Activated CD8-positive, alpha-beta T cell treated with anti-CD3 and anti-CD28 coated beads for 36 hours (primary cell): ENCODE measurements at places on chromosomes 3 and 15. TPM values are rescaled to one million over a fixed set of nuclear protein-coding genes. Genes with fewer than 3 reads are reported as not detected.

GRCh38 chr3:187264021-187264420 lies 27.5 kb downstream of the MASP1 start:
- peaks cover 18% of the 10 kb centered on the region for H3K27me3 ChIP-seq
- no peaks in the 10 kb centered on the region for H3K36me3 ChIP-seq
- no peak overlapping the region for H3K27ac ChIP-seq
- no peaks in the 10 kb centered on the region for H3K4me1 ChIP-seq
- H3K4me3 ChIP-seq: no peak overlapping the region

DNA sequence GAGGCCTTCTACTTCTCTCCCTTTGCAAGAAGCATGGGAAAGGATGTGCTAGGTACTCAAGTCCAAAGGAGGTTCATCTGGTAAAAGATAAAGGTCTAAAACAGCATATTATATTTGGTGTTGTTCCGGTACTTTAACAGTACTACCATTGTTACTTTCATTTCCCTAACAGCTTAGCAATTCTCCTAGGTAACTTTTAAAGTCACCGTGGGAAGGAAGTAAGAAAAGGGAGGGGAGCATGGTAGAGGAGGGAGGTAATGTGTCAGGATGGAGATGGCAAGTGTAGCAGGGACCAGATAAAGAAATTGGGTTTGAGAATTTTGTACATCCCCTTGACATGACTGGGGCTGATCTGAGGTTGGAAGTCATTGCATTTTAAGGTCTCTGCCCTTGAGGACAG lies 89.4 kb upstream of the SKOR1 start:
- H3K27ac ChIP-seq: no peak overlapping the region
- H3K4me1 ChIP-seq: peaks cover 16% of the 10 kb centered on the region
- H3K27me3 ChIP-seq: no peaks in the 10 kb centered on the region
- DNase-seq: no peak

MUC20 gene
- total RNA-seq: 0.20 TPM

- DNase-seq: peak; percentile 64
- H3K27ac ChIP-seq: no peak overlapping the region
- H3K4me1 ChIP-seq: no peaks in the 10 kb centered on the region
- H3K4me3 ChIP-seq: no peak overlapping the region
- H3K27me3 ChIP-seq: peaks cover 10% of the 10 kb centered on the region
Observed at GRCh38 chr3:14548321-14548729, 8.2 kb upstream of the GRIP2 start.

SOX14 gene
- total RNA-seq: not detected

- H3K4me3 ChIP-seq: no peak overlapping the region
- no peak overlapping the region for H3K27ac ChIP-seq
- peaks cover 20% of the 10 kb centered on the region for H3K4me1 ChIP-seq
- H3K36me3 ChIP-seq: peaks cover 6% of the 10 kb centered on the region
- DNase-seq: no peak
- no peaks in the 10 kb centered on the region for H3K27me3 ChIP-seq
Observed at GRCh38 chr3:112508860-112509259, 9.6 kb upstream of the BTLA start.

DNA sequence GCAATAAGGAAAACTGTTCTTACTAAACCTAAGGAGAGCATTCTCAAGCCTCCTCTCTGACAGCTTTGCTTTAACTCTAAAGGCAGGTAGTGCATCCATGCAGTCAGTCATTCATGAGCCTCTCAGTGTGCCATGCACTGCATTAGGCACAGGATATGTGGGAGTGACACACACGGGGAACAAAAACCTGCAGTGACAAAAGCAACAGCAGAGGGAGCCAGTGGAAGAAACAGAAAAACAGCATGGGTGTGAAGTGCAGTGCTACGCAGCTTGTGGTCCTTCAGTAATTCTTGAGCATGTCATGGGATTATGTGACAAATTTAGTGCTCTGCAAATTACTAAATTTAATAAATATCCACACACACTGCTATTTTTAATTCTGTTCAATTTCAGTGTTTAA lies 230.7 kb downstream of the BBX start:
- H3K36me3 ChIP-seq: peaks cover 13% of the 10 kb centered on the region
- DNase-seq: peak; percentile 39
- no peak overlapping the region for H3K4me3 ChIP-seq
- H3K27ac ChIP-seq: no peak overlapping the region
- H3K27me3 ChIP-seq: no peaks in the 10 kb centered on the region

WDR73 gene
- total RNA-seq: 12.5 TPM

- H3K36me3 ChIP-seq: no peaks in the 10 kb centered on the region
- no peaks in the 10 kb centered on the region for H3K4me1 ChIP-seq
- no peaks in the 10 kb centered on the region for H3K27me3 ChIP-seq
Observed at GRCh38 chr3:52503788-52504424, 8.8 kb downstream of the STAB1 start.

CALML4 gene
- 6.9 TPM for total RNA-seq

ACTC1 gene
- not detected for total RNA-seq

DNA sequence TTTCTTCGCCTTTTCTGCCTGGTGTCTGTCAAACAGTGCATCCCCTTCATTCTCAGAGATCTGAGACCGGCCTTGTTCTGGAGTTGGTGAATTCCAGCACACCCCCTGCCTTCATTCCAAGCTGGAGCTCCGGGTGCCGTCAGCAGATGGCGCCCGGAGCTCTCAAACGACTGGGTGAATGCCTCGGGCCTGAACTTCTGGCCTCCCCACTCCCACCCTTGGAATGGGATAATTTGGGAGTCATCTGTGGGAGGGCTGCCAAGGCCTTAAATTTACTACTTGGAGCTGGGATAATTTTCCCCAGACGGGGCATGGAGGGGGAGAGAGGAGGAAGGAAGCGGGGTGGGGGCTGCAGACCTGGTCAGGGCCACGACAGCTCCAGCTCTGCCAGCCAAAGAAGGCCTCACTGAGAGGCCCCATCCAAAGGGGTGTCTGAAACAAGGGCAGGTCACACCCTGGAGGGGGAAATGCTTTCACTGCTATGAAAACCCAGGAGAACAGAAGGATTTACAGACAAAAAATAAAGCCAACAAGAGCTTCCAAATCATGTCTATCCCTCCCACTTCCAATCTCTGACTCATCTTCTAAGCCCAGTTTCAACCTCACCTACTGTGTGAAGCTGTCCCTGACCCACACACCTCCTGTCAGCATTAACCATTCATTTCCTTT lies 187.9 kb downstream of the OPA1 start:
- no peak overlapping the region for H3K4me3 ChIP-seq
- H3K4me1 ChIP-seq: peaks cover 4% of the 10 kb centered on the region
- DNase-seq: peak; percentile 44
- no peak overlapping the region for H3K27ac ChIP-seq
- no peaks in the 10 kb centered on the region for H3K36me3 ChIP-seq

DNA sequence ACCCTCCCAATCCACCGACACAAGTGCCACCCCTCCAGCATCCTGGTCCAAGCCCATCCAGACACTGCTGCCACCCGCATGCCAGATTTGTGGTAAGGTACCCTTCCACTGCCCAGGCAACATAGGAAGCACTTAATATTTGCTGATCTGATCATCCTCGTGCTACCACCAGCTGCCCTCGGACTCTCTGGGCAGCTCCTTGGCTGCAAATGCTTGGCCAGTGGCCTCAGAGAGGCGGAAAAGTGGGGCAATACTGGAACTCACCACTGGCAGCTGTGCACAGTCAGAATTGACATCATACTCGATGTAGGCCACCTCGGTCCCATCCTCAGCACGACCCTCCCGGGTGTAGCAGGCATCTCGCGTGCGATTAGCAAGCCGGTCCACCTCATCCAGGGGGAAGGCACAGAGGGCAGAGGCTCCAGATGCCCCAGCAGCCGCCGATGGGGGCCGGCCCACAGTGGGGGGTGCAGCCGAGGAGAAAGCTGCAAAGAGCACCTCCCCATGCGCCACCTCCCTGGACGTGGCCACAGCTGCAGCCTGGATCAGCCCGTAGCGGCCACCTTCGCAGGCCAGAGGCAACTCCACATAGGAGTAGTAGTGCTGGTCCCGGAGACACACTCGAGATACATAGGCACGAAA lies 6.5 kb downstream of the PLXNB1 start:
- H3K4me1 ChIP-seq: no peaks in the 10 kb centered on the region
- no peaks in the 10 kb centered on the region for H3K36me3 ChIP-seq
- peaks cover 6% of the 10 kb centered on the region for H3K27me3 ChIP-seq
- DNase-seq: no peak

DNA sequence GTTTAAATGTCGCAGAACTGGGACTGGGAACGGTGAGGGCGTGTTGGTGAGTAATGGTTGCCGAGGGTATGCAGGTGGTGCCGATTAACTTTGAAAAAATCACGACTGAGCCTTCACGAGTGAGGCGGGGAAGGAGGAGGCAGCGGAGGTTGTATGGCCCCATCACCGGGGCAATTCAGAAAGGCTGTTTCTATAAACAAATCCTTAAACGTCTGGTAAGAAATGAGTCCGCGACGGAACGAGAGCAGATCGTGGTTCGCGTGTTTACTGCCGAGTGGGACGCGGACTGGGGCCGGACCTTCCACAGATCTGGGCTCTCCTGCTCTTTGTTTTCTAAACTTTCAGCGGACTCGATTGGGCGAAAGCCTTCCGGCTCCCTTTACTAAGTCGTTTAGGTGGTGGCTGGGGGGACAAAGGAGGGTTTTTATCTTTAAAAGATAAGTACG lies 2.7 kb downstream of the IGF1R start:
- peaks cover 12% of the 10 kb centered on the region for H3K27me3 ChIP-seq
- peaks cover 8% of the 10 kb centered on the region for H3K36me3 ChIP-seq
- peak; percentile 50 for DNase-seq
- H3K4me3 ChIP-seq: peak overlapping the region; percentile 93

CPEB1 gene
- 1.2 TPM for total RNA-seq

FGF12 gene
- not detected for total RNA-seq

GRCh38 chr3:127484601-127485388 lies 105.7 kb downstream of the TPRA1 start:
- H3K27me3 ChIP-seq: peaks cover 28% of the 10 kb centered on the region
- H3K4me1 ChIP-seq: peaks cover 24% of the 10 kb centered on the region
- no peak overlapping the region for H3K4me3 ChIP-seq
- DNase-seq: peak; percentile 58

DNA sequence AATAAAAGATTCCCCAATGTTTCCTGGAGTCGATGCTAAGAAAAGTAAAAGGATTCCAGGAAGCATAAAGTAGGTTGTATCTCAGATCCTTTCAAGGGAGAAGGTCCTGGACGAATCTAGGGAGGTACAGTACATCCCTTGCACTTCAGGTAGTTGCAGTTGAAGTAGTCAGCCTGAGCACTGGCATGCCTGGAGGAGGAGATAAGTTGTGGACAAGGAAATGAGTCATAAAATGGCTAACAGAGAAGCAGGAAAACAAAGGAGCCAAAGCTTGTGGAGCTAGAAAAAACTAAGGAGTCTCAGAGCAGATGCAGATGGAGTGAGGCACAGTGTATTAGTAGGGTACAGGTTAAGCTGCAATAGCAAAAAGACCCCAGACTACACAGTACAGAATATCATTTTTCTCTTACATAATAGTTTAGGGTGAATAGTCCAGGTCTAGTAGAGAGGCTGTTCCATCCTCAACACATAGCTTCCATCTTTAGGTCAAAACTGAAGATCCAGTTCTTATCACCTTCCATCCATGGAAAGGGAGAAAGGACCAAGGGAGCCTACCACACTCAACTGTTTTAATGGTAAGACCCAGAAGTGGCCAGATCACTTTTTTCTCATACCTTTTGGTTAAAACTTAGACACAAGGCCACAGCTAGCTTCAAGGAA lies 41.3 kb downstream of the COL6A5 start:
- H3K4me3 ChIP-seq: no peak overlapping the region
- no peak for DNase-seq
- H3K27ac ChIP-seq: no peak overlapping the region
- H3K36me3 ChIP-seq: no peaks in the 10 kb centered on the region
- H3K27me3 ChIP-seq: peaks cover 7% of the 10 kb centered on the region
- H3K4me1 ChIP-seq: no peaks in the 10 kb centered on the region

DNA sequence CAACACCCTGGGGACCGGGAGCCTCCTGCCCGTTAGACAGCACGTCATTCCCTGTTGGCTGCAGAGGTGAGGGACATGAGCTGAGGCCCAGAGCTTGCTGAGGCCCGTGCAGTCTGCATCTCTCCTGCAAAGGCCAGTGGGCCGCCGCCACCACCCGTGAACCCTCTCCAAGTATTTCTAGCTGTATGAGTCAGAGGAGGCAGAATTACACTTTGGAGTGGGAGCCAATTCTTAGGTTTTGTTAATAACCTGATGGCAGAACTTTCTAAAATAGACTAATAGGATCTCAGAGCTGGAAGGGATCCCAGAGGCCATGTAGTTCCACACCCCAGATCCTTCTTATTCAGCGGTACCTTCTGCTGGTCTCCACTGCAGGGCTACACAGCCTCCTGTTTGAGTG lies 335.2 kb upstream of the CTDSPL start:
- no peaks in the 10 kb centered on the region for H3K36me3 ChIP-seq
- DNase-seq: no peak

GRCh38 chr3:160458151-160458550 lies 8.6 kb upstream of the TRIM59 start:
- H3K36me3 ChIP-seq: no peaks in the 10 kb centered on the region
- H3K27ac ChIP-seq: no peak overlapping the region
- no peak for DNase-seq
- H3K4me3 ChIP-seq: no peak overlapping the region

GABRR3 gene
- not detected for total RNA-seq

DNA sequence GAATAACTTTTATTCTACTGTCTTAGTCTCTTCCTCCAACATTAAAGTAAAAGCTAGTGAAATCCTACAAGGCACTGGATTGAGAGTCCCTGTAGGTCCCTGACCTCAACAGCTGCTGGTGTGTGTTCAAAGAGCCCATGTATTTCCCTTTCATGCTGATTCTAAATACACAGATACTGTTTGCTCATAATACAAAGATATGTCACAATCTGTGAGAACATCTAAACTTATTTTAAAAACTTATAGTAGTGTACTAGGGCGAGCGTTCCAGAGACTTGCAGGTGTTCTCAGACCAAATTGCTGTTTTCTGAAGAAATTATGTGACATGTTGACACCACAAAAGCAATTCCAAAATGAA lies 145.9 kb upstream of the LIPC start:
- DNase-seq: no peak
- H3K36me3 ChIP-seq: no peaks in the 10 kb centered on the region
- no peaks in the 10 kb centered on the region for H3K27me3 ChIP-seq
- H3K27ac ChIP-seq: no peak overlapping the region
- H3K4me1 ChIP-seq: peaks cover 12% of the 10 kb centered on the region

TRH gene
- total RNA-seq: not detected

RLBP1 gene
- not detected for total RNA-seq

PLAAT1 gene
- not detected for total RNA-seq

- no peaks in the 10 kb centered on the region for H3K27me3 ChIP-seq
- no peak overlapping the region for H3K4me3 ChIP-seq
- no peak overlapping the region for H3K27ac ChIP-seq
- H3K4me1 ChIP-seq: peaks cover 22% of the 10 kb centered on the region
- H3K36me3 ChIP-seq: no peaks in the 10 kb centered on the region
Observed at GRCh38 chr15:78088773-78089080, 3.6 kb upstream of the SH2D7 start.

- H3K4me3 ChIP-seq: no peak overlapping the region
- peak; percentile 67 for DNase-seq
- H3K4me1 ChIP-seq: peaks cover under 1% of the 10 kb centered on the region
- no peaks in the 10 kb centered on the region for H3K27me3 ChIP-seq
Observed at GRCh38 chr15:88454867-88455810, 12.0 kb downstream of the MRPL46 start.
